ENCODE measurements at places on chromosomes 6 and 20.
A peak's percentile ranks its signal among the peaks of the same experiment; 100 is the strongest.

GRCh38 chr20:40551125-40551530 lies 137.9 kb downstream of the MAFB start:
- no peak for DNase-seq

GRCh38 chr6:138287144-138287955 lies 69.1 kb upstream of the PBOV1 start:
- DNase-seq, result peak; percentile 18

DNA sequence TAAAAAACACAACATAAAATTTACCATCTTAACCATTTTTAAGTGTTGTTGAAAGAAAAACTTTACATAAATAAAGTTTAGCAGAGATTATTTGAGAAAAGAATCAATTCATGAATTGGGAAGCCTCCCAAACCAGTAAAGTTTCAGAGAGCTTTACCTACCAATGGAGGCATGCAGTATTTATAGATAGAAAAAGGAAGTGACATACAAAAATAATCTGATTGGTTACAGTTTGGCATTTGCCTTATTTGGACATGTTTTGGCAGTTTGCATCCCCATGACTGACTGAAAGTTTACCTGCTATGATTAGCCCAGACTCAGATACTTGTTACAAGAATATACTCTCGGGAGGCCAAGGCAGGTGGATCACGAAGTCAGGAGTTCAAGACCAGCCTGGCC lies 3.7 kb upstream of the CMTR1 start:
- no peak for DNase-seq

DNA sequence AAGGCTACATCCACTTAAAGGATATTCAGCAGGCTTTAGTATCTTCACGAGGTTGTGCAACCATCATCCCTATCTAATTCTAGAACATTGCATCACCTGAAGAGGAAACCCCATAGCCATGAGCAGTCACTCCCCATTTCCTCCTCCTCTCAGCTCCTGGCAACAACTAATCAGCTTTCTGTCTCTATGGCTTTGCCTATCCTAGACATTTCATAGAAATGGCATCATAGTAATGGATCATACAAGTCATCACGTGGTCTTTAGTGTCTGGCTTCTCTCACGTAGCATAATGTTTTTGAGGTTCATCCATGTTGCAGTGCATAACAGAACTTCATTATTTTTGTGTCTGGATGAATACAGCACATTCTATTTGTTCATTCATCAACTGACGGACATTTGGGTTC lies 20.5 kb downstream of the SNAI1 start:
- DNase-seq, result no peak

DNA sequence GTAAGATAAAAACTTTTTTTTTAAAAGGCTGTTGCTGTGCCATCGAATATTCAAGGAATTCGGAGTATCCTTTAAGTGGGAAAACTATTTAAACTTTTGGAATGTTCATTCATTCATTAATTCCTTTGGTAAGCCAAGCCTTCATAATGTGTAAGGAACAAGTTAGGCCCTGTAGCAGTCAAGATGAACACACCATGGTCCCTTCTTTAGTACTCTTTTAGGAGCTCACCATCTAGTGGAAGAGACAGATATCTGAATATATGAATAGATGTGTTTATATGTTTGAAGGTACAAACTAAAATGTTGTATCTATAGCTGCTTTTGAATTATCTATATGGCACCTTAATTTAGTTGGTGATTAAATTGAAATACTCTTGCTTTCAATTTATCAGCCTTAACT lies 5.8 kb downstream of the SPO11 start:
- no peak for DNase-seq

- DNase-seq, result no peak
Observed at GRCh38 chr6:25218346-25218745, 60.8 kb upstream of the CARMIL1 start.

DNA sequence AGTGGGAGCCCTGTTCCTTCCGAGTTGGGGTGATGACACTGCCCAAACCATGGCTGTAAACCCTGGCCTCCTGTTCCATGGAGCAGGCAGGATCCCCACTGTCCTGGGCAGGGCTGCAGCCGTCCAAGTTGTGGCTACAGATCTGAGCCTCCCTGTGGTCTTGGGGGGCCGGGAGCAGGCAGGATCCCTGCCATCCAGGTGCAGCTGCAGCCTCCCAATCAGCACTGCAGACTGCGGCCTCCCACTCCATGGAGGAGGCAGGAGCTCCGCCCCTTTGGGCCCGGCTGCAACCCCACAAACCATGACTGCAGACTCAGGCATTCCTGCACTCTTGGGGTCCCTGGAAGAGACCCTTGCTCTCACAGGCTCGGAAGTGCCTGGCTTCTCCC lies 872.1 kb upstream of the GJE1 start:
- DNase-seq, result no peak

DNA sequence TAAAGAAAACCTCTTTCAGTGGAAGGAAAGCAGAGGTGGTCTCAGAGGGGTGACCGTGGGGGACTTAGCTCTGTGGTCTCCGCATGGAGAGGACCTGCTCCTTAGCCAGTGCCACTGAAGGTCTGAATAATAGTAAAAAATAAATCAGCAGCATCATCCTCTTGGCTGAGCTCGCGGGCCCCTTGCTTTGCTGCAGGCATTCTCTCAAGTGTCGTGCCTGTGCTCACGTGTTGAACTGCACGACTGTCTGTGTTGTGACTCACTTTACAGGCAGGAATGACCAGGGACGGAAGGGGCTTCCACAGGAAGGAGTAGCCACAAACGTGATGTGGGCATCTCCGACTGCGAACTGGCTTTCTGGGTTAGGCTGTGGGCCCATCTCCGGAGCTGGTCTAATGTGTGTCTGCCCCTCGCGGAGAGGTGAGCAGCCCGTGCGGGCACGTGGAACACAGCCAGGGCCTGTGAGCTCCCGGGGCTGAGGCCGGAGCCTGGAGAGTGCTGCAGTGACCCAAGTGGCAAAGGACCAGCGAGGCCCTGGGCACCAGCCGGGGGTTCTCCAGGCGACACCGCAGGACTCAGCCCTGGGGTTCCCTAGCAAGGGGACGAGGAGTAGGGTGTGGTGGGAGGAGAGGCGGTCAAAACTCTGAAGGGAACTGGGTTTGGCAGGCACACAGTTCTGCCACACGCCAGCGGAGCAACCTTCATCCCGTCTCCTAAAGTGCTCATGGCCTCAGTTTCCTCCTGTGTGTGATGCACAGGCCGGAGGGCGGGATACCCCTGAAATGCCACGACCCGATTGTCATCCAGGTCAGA lies 89.2 kb downstream of the RAMACL start:
- DNase-seq, result no peak

GRCh38 chr6:99833034-99833433 lies 161.0 kb downstream of the MCHR2 start:
- DNase-seq, result no peak

DNA sequence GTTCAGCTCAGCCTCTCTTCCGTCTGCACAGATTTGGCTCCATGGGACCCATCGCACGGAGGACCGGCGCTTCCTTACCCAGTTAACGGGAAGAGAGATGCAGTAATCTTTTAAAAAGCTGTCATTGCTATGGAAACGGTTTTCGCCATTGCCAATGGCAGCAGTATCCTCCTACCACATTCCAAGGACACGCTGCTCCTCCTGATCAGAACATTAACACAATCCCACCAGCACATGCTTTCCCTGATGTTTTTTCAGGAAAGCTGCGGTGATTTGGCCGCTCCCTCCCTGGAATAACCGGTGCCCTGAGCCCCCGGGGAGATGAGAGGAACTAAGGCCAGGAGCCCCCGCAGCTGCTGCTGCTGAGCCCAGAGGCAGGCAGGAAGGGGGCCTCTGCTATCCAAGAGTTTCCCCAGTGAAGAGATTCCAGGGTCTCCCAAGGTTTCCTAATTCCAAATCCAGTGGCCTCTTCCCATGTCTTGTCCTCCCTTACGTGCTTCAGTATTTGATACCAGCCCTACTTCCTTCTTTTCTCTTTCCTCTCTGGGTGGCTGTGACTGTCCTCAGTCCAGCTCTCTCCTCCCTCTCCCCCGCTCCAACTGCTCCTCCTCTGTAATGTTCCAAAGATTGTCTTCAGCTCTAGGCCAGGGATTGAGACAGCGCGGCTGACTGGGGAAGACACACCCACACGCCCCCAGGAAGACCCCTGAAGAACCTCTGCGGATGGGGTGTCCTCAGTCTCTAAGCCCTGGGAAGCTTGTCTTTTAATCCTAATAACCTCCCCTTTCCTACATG lies 2.6 kb downstream of the BNIP5 start:
- DNase-seq, result no peak

DNA sequence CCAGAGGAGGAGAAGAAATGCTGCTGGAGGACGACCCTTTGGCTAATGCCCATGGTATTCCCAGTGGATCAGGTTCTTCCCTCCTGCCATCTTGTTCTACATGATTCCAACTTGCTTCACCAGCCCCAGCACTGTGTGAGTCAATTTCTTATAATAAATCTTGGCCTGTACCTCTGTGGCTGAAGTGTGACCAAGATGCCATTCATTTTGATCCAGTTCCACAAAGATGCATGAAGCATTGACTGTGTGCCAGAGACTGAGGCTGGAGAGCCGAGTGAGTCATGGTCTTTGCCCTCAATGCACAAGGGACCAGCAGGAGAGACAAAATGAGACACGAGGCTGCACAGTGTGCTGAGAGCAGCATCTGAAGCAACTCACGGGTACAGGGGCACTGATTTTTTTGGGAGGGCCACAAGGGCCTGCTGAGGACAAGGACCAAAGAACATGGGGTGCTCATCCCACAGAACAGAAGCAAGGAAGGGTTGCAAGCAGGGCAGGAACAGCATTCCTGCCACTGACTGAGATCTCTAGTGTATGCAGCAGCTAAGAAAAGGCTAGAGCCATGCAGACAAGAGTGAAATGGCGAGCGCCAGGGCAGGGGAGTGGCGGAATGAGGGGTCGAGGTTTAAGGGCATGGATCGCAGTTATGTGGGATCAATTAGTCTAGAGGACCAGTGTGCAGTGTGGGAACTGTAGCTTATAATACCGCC lies 207.0 kb downstream of the THBS2 start:
- no peak for DNase-seq

GRCh38 chr6:109230453-109230852 lies 135.1 kb downstream of the CEP57L1 start:
- DNase-seq, result no peak

DNA sequence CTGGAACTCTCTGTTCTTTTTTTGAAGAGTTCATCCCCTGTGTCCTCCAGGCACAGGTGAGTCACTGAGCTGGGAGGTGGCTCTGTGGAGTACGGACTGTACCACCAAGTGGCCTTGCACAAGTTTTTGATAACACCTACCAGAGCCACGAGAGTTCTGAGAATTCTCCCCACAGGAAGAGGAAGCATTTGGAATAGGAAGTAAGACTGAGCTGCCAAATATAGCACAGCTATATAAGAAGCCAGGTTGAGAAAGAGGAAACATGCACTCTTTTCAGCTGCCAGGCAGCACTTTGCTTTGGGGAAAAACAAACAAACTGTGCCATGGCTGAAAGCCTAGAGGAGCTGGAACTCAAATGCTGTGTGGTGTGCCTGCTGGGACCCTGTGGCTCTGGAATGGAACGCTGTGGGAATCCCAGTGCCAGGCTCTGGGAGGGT lies 70.8 kb upstream of the RIPOR2 start:
- no peak for DNase-seq

DNA sequence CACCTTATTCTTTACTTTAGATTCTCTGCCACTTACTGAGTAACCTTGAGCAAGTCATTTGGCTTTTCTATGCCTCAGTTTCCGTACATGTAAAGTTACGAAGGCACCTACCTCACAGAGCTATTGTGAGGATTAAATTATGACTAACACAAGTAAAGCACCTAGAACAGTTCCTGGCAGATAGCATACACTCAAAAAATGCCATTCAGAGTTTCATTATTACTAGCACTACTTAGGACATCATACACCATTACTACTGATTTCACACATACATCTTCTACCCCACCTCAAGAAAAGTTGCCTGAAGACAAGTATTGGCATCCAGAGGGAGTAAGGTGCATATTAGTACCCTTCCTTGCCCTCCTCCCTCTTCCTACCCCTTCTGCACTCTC lies 107.8 kb downstream of the OGFRL1 start:
- no peak for DNase-seq

DNA sequence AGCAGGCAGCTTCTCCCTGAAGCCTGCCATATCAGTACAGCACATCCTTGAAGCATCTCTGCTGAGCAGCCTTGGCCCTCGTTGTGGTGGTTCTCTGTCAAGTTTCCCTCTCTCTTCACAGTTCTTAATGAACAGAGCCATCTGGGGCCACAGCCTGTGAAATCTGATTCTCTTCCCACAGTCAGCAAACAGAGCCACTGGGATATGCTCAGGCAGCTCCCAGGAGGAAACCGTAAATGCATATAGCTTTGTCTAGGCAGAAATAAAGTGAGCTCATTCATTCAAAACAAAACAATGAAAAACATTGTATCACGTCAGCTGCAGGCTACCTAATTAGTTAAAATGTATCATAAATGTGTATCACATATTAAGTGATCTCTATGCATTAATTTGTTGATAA lies 80.3 kb downstream of the TBC1D7 start:
- no peak for DNase-seq

- DNase-seq, result no peak
Observed at GRCh38 chr20:36469973-36470372, 71.3 kb upstream of the MYL9 start.

DNA sequence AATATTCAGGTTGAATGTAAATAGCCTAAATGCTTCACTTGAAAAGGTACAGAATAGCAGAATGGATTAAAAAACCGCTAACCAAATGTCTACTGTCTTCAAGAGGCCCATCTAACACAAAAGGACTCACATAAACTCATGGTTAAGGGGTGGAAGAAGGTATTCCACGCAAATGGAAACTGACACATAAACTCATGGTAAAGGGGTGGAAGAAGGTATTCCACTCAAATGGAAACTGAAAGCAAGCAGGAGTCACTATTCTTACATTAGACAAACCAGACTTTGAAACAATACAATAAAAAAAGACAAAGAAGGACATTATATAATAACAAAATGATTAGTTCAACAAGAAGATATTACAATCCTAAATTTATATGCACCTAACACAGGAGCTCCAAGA lies 38.3 kb upstream of the PKIB start:
- DNase-seq, result no peak

DNA sequence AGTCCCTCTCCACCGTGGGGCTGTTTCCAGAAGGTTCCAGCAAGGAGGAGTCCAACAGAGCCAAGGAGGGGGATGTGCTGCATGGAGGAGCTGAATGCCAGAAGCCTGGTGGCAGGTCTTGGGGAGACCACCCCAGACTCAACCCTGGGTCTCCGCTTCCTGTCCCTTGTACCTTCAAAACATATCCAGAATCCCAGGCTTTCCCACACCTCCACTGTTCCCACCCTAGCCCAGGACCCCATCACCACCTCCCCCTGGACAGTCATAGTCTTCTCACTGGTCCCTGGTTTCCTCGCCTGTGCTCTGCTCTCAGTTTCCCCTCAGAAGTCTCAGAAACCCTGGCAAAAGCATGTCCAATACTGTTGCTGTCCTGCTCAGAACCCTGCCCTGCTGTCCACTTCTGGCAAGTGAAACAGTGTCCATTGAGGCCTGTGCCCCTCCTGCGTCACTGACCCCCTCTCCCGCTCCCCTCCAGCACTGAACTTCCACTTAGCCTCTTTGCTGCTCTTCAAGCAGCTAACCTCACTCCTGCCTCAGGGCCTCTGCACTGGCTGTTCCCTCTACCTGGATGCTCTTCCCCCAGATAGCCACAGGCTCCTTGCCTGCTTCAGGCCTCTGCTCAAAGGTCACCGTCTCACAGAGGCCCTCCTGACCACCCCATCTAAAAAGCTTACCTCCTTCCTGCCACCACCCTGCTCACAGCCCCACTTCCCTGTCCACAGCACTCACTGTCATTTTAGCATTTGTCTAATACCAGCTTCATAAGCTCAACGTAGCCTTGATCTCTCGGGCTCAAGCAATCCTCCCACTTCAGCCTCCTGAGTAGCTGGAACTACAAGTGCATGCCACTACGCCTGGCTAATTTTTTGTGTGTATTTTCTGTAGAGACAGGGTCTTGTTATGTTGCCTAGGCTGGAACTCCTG lies 169.2 kb downstream of the GRM4 start:
- DNase-seq, result no peak

- peak; percentile 21 for DNase-seq
Observed at GRCh38 chr6:116682334-116682712, 1.3 kb downstream of the KPNA5 start.
